ENCODE measurements at places on chromosomes 12 and 14.

DNA sequence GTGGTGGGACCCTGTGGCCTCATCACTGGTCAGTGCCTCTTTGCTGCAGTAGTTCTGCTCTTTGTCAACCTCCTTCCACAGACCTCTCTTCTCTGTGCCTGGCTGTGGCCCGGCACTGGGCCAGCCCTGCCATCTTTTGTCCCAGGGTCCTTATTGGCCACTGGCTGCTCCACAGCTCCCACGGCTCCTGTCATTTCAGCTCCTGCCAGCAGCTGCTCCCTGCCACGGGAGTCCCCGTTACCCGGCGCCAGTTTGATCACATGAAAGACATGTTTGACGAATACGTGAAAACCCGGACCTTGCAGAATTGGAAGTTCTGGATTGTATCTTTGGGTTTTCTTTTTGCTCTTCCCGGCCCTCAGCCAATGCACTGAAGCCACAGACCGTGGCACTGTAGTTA is 35.4 kb downstream of the IL31 start:
- DNase-seq = no peak

DNA sequence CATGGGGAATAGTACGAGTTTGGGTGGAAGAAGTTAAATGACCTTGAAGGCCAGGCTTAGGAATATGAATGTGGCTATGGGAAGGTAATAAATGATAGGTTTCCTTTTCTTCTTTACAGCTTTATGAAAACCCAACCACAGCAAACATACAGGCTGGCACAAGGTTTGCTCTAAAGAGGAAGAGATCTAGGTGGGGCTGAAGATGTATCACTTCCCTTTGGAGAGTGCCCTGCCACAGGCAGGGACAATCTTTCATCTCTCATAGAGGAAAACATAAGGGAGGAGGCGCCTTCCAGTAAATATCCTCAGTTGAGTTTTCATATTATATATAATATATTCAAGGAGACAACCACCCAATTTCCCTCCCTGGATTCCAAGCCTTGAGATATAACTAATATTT is 72.9 kb upstream of the FRMD6 start:
- no peak for DNase-seq

DNA sequence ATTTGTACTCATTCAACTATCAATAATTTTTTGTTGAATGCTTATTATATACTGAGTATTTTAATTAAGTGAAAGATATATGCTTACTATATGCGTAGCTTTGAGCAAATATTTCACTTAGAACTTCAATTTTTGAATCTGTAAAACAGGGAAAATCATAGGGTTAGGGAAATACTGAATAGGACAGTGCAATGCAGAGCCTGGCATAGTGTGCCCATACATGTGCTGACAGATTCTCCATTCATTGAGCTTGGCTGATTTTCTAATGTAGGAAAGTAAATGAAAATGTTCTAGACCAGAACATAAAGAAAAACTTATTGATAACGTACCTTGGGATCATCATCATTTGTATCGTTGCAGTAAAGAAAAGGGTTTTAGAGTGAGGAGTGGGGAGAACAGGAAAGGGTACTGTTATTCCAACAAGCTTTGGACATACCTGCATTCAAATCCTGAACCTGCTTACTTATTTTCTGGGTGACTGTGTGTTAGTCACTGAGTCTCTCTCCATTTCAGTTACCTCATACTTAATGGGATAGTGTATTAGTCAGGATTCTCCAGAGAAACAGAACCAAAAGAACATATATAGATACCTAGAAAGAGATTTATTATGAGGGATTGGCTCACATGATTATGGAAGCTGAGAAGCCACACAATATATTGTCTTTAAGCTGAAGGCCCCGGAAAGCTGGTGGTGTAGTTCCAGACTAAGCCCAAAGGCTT is 436.4 kb downstream of the ADAMTS20 start:
- no peak for DNase-seq

GRCh38 chr14:104510794-104511611 is 68.6 kb upstream of the C14orf180 start:
- no peak for DNase-seq

GRCh38 chr14:64645220-64645892 is 58.9 kb upstream of the PLEKHG3 start:
- DNase-seq = peak; percentile 97

- DNase-seq = no peak
These were observed 49.3 kb upstream of the RERGL start for GRCh38 chr12:18139254-18139653.

GRCh38 chr12:50043854-50044253 is 13.5 kb upstream of the ASIC1 start:
- no peak for DNase-seq

- peak; percentile 5 for DNase-seq
These were observed 125.8 kb upstream of the AVPR1A start for GRCh38 chr12:63276537-63277365.

DNA sequence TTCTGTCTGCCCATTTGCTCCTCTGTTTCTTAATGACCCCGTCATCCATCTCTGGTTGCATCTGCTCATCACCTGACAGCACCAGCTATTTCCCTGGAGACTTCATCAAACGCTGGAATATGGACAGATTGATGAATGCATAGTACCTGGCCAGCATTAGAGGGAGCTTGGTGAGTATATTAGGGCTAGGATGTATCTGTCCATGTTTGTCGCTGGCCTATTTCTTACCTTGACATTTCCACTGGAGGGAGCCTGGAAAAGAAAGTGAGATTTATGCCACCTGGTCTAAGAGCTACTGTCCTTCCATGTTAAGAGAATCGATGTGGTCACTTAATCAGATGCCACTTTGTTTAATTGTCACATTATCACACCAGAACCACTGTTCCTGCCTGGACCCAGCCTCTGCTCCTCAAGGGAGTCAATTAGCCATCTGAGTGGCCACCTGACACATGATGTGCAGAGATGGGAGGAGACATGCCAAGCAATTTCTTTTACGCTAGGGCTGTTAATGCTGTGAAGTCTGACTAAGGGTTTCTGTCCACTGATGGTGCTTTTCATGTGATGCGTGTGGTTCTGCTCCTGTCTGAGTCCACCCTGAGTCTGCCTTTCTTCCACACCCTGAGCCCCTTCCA is 75.3 kb upstream of the SFSWAP start:
- DNase-seq = no peak

Data from kidney glomerular epithelial cell (primary cell).